Fibroblast of skin of scalp (primary cell): ENCODE measurements at places on chromosomes 1 and 21.

GRCh38 chr1:12088607-12089006, 25.5 kb downstream of the TNFRSF8 start:
- DNase-seq: no peak

GRCh38 chr1:203478986-203479385, 3.4 kb downstream of the PRELP start:
- no peak for DNase-seq

- no peak for DNase-seq
Observed at GRCh38 chr21:23131177-23131576, 2133.0 kb downstream of the NCAM2 start.

DNA sequence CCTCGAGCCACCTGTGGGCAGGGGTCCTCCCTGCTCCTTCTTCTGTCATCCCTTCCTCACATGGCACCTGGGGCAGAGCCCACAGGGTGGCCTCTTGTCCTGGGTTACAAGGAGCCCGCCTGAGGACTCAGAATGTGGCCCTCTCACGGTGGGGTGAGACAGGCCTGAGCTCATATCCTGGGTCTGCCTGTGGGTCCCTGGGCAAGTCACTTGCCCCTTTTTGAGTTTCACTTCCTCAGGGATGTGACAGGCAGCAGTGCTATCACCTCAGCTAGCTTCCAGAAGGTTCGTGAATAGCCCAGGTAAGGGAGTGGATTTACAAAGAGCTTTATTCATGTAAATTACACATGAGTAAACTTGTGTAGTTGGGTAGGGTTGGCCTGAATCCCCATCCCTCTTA, 33.5 kb downstream of the HTR6 start:
- DNase-seq: no peak

- DNase-seq: no peak
Observed at GRCh38 chr1:22174446-22175220, 31.7 kb upstream of the WNT4 start.

DNA sequence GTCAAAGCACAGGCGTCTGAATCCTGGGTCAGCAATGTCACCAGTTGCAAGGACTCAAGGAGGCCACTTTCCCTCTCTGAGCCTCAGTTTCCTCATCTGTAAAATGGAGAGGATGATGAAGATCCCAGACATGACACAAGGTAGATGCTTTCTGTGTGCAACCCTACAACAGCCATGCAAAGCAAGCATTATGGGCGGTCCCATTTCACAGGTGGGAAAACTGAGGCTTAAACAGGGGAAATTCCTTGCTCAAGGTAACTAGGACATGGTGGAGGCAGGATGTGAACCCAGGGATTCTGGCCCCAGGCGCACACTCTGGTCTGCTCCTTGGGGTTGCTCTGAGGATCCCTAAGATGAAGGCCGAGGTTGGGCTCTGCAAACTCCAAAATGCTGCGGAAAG, 311.0 kb downstream of the PTPRU start:
- no peak for DNase-seq

DNA sequence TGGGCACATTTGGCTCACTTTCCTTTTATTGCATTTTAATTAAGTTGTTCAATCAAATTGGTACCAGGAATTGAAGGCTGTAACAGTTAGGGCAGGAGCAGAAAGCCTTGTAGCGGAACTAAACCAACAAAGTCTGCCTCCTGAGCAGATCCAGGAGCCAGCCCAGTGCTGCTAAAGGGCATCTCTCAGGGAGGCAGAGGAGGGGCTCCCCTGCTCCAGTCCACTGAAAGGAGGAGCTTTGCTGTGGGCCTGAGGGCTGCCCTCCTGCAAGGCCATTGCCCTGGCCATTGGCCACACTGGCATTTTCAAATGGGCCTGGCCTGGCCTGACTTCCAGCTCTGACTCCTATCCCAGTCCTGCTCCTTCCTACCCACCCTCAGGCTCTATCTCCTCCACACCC, 3.7 kb upstream of the TRABD2B start:
- no peak for DNase-seq

DNA sequence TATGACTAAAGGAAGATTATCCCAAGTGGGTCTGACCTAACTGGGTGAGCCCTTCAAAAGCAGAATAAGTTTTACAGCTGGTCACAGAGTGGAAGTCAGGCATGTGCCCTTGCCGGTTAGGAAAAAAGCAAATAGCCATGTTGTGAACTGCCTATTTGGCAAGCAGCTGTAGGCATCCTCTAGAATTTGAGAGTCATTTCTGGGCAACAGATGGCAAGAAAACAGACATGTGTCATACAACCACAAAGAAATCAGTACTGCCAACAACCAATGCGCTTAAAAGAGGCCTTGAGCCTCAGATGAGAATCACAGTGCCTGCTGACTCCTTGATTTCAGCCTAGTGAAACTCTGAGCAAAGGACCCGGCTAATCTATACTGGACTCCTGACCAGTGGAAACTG, 26.8 kb downstream of the LRRC53 start:
- no peak for DNase-seq

GRCh38 chr21:46594276-46594675, 10.6 kb downstream of the S100B start:
- no peak for DNase-seq

DNA sequence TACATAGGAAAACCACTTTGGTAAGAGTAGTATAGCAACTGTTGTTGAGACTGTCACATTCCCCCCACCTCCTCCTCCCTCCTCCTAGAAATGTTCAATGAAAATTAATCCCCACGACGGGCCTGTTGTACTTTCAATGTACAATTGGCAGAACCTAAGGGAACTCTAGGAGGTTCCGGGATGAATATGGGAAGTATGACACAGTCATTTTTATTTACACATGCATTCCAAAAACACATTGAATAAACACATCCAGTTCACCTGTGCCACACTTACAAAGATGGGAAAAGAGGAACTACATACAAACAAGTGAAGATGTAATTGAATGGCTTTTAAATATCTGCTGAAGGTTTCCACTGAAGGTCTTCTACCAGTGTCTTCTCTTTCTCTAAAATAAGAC, 144.4 kb upstream of the NBPF11 start:
- no peak for DNase-seq

GRCh38 chr1:201460814-201461644, 8.0 kb downstream of the PHLDA3 start:
- peak; percentile 95 for DNase-seq

GRCh38 chr1:41538741-41539417, 54.4 kb upstream of the EDN2 start:
- no peak for DNase-seq

- peak; percentile 64 for DNase-seq
Observed at GRCh38 chr21:31873696-31874599, 1.1 kb downstream of the HUNK start.
